ENCODE measurements at places on chromosomes 12 and 14.

GRCh38 chr14:67680121-67680602 lies 5.7 kb upstream of the VTI1B start:
- peak; percentile 42 for DNase-seq

- DNase-seq, result no peak
These were observed 152.8 kb upstream of the MAX start for GRCh38 chr14:65255029-65255545.

GRCh38 chr14:104108570-104109541 lies 23.4 kb downstream of the ASPG start:
- no peak for DNase-seq

- no peak for DNase-seq
These were observed 76.5 kb downstream of the SPRING1 start for GRCh38 chr12:116661341-116661740.
